ENCODE measurements at places on chromosomes 16 and 17. TPM values are rescaled to one million over a fixed set of nuclear protein-coding genes. Genes with fewer than 3 reads are reported as not detected.

Gene RNF43
- total RNA-seq = 1.8 TPM

Gene TPSD1
- total RNA-seq = not detected

Gene DRC7
- total RNA-seq = not detected

Gene TEN1
- 28.2 TPM for total RNA-seq

- DNase-seq = no peak
Observed at GRCh38 chr17:68097161-68097805, 61.7 kb downstream of the KPNA2 start.

GRCh38 chr17:78343187-78343542, 16.7 kb downstream of the SOCS3 start:
- peak; percentile 94 for DNase-seq

DNA sequence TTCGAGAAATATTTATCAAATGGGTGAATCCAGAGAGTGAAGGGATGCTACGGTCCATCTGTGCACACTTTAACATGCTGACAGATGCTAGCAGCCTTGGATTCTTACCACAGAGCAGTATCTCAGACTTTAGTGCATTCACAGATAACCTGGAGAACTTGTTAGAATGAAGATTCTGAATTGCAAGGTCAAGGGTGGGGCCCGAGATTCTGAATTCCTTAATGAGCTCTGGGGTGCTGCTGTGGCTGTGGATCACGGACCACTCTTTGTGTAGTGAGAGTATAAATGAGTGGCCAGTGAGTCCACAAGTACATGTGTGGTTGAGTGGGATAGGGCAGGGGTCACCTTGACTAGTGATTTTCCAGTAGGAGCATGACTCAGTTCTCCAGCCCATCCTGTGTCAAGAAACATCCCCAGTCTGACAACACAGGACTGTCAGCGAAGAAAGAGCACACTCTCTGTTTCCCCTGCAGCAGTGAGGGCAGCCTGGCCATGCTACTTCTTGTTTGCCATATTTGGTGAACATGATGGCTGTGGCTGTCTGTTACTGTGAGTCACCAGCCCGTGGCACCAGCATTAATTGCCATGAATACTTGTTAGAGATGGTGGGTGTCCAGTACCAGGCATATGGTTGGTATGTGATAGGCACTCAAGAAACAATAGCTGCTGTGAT, 13.0 kb upstream of the SALL1 start:
- DNase-seq = peak; percentile 84

- DNase-seq = no peak
Observed at GRCh38 chr16:58855291-58855863, 121.3 kb upstream of the GOT2 start.

GRCh38 chr17:49703557-49704277, 4.0 kb downstream of the SLC35B1 start:
- DNase-seq = peak; percentile 53

- peak; percentile 55 for DNase-seq
Observed at GRCh38 chr16:77169650-77170236, 21.2 kb upstream of the MON1B start.

DNA sequence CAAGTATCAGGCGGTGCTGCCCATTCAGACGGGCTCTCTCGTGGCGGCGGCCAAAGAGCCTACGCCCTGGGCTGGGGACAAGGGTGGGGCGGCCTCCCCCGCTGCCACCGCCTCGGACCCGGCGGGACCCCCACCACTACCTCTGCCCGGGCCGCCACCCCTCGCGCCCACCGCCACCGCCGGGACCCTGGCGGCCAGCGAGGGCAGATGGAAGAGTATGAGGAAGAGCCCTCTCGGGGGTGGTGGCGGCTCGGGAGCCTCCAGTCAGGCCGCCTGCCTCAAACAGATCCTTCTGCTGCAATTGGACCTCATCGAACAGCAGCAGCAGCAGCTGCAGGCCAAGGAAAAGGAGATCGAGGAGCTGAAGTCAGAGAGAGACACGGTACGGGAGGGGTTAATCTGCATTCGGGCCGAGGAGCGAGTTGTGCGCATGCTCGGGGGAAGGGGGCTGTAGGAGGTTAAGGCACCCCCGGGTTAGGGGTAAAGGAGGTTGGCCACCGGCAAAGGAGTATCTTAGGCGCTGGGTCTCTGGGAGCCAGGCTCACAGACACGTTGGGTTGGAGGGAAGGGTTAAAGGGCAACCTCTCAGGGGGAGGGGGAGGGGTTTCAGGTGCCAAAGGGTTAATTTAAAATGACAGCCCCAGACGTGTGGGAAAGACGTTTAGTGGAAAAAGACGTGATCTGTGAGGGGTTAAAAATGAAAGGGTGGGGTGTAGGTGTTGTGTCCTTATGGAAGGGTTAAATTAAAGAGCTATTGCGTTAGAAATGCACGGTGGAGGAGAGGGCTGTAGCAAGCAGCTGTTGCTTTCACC, 1.4 kb downstream of the MSL1 start:
- no peak for DNase-seq

Measured in H4 (cell line).